Activated CD4-positive, alpha-beta memory T cell treated with anti-CD3 and anti-CD28 coated beads, Interleukin-2, amount 10 ng/mL, durations not matched to agents 7 days and 5 days (primary cell): ENCODE measurements at places on chromosomes 7 and 10. TPM values are rescaled to one million over a fixed set of nuclear protein-coding genes. Genes with fewer than 3 reads are reported as not detected.

Gene SPDYE11
- not detected for total RNA-seq

Gene LIMK1
- 26.1 TPM for total RNA-seq

Gene TAS2R41
- not detected for total RNA-seq

Gene LRRC18
- total RNA-seq = not detected

Gene SEMA4G
- 0.68 TPM for total RNA-seq
